ENCODE measurements at places on chromosomes 7 and 10. TPM values are rescaled to one million over a fixed set of nuclear protein-coding genes. Genes with fewer than 3 reads are reported as not detected.

Gene OLAH
- total RNA-seq = 0.93 TPM

Gene SUN3
- total RNA-seq = not detected

Gene PLXNA4
- 17.5 TPM for total RNA-seq

Gene KIF20B
- 17.2 TPM for total RNA-seq

Gene CDHR1
- 150 TPM for total RNA-seq

Gene GPNMB
- 110 TPM for total RNA-seq

Gene UTF1
- total RNA-seq = not detected

Gene DOCK1
- 77.0 TPM for total RNA-seq

Gene ZNF775
- 20.3 TPM for total RNA-seq

Gene PAX4
- total RNA-seq = not detected

Gene ATOH7
- 11.4 TPM for total RNA-seq

Gene RBP3
- 348 TPM for total RNA-seq

Gene SSC4D
- total RNA-seq = 1.5 TPM

Gene GLCCI1
- 69.4 TPM for total RNA-seq

Gene ACTL6B
- total RNA-seq = 14.7 TPM

Gene NOS3
- 7.9 TPM for total RNA-seq

Gene UNCX
- total RNA-seq = 1.3 TPM

All from camera-type eye (tissue), 1 donor.